ENCODE measurements at places on chromosomes 3 and 15.

DNA sequence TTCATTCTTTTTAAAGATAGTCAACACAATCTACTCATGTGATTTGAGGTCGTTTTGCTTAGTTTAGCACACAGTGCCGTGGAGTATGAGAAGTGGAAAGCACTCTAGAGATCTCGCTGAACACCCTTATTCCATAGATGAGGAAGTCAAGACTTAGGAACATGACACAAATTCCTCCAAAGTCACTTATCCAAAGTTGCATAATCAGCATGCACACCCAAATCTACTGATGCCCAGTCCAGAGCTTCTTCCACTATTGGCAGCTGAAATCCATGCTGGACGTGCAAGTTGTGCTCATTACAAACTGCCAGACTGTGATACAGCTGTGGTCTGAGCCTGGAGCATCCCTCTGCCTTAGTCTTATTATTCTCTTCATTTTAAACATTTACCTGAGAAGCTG is 83.5 kb upstream of the ZNF280D start:
- no peak for ATAC-seq

DNA sequence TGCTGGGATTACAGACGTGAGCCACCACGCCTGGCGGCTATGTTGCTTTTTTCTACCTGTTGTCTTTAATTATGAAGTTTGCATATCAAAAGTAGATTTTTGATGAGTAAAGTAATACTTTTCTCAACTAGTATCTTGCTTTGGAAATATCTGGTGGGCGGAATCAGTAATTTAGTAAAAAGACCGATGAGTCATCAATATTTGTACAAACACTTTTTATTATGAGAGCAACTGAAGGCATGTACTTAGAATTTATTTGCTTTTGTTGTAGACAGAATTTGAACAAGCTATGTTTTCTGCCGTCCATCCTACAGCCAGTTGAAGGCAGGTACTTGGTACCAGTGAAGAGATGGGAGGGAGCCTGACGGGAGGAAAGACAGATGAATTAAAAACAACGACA is 164.7 kb downstream of the ADAMTSL3 start:
- ATAC-seq, result no peak

- no peak for ATAC-seq
These were observed 99.3 kb downstream of the ABHD5 start for GRCh38 chr3:43790060-43790459.

DNA sequence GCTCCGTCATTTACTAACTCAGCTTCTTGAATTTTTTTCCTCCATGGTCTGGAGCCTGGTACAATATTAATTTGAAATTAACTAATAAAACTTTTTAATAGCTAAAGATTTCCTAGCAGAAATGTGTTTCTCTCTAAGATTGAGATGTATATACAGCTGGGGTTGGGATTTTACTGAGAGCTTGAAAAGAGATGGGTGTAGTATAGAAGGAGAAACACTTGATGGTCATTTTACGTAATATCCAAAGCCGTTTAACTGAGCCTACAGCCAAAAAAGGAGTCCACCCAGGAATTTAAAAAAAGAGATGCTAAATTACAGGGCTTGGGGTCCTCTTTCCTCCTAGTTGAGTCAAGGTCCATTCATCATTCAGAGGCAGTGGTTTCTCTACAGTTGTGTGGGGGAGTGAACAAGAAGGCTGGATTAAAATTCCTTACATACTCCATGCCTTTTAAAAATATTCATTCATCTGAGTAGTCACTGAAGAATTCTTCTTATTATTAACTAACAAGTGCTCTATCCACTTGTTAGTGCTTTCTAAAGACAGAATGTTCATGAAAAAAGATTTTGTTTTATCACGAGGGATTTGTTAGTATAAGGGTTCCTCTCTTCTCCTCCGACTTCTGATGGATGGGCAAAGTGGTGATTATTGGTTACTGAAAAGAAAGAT is 255.3 kb upstream of the IL12A start:
- ATAC-seq, result no peak

- peak; percentile 22 for ATAC-seq
These were observed 30.5 kb downstream of the CD86 start for GRCh38 chr3:122085673-122086072.
